ENCODE measurements at places on chromosomes 3 and 15.

DNA sequence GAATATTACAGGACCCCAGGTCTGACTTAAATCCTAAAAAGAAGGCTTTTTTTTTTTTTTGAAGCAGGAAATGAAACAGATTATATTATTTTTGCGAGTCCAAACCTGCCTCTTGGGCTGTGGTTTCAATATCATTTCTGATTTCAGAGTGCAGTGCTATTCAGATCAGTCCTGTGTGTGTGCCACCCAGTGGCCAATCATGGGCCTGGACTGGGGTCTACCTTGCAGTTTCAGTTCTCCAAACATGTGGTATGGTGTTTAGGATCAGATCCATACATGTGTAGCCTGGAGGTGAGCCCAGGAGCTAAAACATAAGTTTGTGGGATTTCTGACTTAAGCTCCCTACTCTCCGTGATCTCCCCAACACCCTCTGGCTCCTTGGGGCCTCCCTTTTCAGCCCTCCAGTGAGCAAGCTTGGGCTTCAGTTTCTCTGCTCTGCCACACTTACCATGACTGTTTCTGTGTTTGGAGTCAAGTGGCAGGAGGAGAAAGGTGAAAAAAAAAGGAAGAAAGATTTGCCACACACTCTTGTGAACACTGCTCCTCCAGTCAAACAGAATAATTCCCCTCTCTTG lies 12.1 kb upstream of the THSD4 start:
- peak; percentile 46 for DNase-seq

DNA sequence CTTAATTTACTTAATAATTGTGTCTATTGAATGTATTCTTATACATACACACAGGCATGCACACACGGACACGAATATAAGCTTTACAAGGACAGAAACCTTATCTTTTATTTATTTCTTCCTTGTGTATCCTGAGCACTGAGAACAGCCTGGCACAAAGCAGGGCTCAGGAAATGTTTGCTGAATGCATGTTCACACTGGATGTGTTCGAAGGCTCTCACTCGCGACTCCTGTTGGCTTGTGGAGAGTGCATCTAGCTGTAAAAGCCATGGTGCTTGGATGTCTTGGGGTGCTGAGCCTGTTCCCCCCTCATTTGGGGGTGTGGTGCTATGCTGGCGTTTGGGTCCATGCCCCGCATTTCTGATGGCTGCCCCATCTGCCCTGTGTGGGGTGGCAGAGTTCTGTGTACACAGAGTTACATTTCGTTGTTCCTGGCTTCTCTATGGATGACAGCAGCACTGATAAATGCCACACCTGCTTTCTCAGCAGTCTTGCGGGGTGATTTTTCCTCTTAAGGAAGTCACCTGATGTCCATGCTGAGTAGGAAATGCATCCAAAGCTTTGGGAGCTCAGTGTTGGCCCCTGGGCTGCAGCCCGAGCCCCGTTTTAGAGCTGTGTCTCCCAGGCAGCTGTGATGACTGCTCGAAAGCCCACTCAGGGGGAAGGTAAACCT lies 148.5 kb downstream of the IGF1R start:
- no peak for DNase-seq

DNA sequence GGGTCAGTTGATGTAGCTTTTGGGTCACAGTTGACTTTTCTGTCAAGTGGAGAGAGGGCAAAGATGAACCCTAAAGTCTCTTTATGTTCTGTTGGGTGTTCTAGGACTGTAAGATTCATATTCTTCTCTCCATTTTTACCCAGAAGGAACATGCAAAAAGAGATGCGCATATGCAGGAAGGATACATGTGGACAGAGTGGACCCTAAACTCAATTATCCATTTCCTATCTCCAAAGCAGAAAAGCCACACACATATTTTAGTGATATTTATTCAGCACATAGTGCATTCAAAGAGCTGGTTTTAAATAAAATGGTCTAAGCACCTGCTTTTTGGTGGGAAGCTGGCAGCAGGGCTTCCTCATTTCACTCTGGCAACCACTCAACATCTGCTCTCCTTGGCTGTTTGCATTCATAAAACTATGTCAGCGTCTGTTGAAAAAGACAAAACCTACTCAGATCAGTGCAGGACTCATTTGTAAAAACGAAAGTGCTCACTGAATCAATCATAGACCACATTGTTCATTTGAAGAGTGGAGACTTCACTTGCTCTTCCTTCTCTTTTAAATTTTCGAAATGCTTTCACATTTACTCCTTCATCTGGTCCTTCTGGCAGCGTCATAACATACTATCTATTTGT lies 96.6 kb downstream of the SEMA6D start:
- DNase-seq, result peak; percentile 12

DNA sequence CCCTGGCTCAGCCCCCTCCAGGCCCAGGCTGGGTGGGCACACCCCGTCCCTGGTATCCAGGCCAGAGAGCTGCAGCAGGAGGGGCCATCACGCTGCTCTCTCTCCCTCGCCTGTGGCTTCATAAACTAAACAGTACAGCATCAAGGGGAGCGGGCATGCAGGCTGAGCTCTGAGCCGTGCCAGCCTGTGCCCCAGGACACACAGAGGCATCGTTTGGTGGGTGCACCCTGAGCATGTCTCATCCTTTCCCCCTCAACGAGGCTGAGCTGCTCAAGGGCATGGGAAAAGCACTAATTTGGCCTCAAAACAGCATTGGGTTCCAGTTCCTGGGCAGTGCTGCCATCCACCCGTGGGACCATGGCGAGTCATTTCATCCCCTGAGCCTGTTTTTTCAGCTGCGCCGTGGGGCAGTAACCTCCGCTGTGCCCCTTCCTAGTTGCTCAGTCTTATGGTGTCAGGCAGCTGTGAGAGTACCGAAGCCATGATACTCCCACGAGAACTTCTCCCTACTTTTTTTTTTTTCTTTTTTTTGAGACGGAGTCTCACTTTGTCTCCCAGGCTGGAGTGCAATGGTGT lies 79.6 kb downstream of the CPN2 start:
- DNase-seq, result no peak

GRCh38 chr3:58307639-58308215 lies 1.4 kb downstream of the HTD2 start:
- peak; percentile 74 for DNase-seq

DNA sequence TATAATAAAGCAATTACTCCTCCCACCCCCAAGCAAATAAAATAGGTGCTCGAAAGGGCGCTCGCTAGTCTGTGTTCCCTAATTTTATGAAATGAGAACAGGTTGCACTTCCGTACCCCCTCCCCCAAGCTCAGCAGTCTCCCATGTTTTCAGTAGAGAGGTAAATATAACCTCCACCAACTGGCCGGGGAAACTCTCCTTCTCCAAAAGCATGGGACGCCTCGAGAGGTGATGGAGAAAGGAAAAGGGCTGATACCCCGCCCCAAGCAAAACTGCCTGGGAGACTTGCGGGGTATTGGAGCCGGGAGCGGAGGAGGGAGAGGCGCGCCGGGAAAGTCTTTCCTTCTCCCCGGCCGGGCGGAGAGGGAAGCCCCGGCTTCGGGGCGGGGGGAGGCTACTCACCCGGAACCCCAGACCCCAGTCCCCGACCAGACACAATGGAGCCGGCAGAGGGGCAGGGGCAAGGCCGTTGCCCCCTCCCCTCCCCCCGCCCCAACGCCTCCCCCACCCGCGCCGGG lies 605 bp downstream of the DCUN1D1 start:
- DNase-seq, result peak; percentile 56

DNA sequence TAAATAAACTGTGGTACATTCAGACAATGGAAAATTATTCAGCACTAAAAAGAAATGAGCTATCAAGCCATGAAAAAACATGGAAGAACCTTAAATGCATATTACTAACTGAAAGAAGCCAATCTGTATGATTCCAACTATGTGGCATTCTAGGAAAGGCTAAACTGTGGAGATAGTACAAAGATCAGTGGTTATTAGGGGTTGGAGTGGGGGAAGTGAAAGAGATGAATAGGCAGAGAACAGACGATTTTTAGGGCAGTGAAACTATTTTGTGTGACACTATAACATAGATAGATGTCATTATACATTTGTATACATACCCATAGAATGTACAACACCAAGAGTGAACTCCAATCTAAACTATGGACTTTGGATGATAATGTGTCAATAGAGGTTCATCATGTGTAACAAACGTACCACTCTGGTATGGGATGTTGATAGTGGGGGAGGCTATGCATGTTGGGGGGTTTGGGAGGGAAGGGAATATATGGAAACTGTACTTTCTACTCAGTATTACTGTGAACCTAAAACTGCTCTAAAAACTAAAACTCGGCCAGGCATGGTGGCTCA lies 29.0 kb downstream of the RAB27A start:
- no peak for DNase-seq

GRCh38 chr3:113454057-113454456 lies 12.8 kb upstream of the CFAP44 start:
- DNase-seq, result no peak

DNA sequence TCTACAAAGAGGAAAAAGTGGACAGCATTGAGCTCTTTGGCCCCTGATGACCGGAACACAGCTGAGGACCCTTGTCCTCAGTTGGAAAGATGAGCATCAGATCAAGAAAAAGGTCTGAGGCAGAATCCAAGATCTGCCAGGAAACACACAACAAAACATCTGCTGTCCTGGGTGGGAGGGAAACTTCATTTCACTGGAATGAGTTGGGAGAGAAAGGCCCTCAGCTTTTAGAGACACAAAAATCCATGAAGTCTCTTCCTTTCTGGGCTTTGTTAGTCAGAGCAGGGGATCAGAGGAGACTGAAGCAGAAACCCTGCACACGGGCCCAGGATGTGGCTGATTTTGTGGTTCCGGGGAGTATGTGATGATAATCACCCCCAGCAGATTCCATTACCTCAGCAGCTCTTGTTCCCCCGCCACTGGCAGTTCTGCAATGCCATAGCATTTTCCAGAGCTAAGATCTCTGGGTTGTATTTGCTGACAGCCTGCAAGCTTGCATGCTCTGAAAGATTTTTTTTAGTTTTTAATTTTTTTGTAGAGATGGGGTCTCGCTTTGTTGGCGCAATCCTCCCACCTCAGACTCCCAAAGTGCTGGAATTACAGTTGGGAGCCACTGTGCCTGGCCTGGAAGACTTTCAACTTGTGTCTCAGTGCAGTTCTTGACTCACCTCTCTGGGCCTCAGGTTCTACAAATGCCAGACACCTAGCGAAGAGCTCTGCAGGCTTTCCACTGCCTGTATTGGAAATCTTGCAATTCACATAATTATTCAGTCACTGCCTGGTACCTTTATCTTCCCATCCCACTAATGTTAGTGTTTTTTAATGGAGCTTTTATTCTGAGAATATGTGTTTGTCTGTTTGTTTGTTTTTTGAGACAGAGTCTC lies 5.8 kb upstream of the TATDN2 start:
- DNase-seq, result no peak

- DNase-seq, result no peak
Observed at GRCh38 chr3:120040813-120041377, 53.4 kb downstream of the GSK3B start.

GRCh38 chr15:35669021-35669420 lies 123.1 kb upstream of the DPH6 start:
- no peak for DNase-seq

DNA sequence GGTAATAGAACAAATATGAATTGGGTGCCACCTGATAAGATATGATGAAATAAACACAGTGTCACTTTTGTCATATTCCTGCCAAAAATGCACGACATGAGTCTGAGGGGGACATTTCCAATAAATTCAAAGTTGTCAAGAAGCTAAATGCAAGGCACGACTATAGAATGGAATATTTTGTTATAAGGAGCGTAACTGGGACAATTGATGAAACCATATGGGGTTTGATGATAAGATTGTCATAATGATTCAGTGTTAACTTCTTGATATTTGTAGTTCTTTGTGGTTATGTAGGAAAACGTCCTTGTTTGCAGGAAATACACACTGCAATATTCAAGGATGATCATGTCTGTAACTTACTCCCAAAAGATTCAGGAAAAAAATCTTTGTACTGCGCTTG lies 163.3 kb downstream of the MEX3B start:
- DNase-seq, result no peak

- no peak for DNase-seq
Observed at GRCh38 chr15:32704395-32704981, 13.3 kb upstream of the GREM1 start.

- no peak for DNase-seq
Observed at GRCh38 chr3:56789076-56789475, 12.7 kb downstream of the ARHGEF3 start.

DNA sequence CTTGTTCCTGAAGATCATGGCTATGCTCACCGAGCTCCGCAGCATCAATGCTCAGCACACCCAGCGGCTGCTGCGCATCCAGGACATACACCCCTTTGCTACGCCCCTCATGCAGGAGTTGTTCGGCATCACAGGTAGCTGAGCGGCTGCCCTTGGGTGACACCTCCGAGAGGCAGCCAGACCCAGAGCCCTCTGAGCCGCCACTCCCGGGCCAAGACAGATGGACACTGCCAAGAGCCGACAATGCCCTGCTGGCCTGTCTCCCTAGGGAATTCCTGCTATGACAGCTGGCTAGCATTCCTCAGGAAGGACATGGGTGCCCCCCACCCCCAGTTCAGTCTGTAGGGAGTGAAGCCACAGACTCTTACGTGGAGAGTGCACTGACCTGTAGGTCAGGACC lies 35.2 kb downstream of the NR1I2 start:
- no peak for DNase-seq

GRCh38 chr3:25510797-25511196 lies 82.7 kb downstream of the RARB start:
- no peak for DNase-seq

DNA sequence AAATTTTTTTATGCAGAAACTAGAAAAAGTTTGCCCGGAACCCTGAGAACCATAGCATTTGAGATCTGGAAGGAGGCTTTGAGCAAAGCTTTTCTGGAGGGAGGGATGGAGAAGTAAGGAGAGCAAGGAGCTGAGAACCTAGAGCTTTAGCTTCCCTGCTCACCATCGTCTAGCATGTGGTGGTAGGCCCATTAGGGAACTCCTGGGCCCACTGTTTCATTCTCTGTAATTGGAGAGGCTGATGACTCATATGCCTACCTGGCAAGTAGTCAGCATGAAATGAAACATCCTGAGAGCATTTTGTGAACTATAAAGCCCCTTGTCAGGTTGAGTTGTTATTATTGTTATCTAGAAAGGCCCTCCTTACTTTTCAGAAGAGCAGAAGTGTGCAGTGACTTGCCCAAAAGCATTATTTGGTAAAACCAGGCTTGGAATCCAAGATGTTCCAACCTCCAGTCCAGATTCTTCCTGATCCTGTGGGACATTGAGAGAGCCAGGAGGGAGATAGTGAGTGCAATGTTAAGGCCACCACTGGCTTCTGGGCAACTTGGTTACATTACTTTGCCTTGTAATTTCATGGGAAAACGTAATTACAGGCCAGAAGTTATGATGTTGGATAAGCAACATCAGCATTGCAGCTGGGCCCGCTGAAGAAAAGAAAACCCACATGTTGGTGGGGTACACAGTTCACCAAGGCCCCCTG lies 104.5 kb upstream of the BFSP2 start:
- no peak for DNase-seq

- DNase-seq, result no peak
Observed at GRCh38 chr3:47430606-47431005, 45.1 kb downstream of the SCAP start.

DNA sequence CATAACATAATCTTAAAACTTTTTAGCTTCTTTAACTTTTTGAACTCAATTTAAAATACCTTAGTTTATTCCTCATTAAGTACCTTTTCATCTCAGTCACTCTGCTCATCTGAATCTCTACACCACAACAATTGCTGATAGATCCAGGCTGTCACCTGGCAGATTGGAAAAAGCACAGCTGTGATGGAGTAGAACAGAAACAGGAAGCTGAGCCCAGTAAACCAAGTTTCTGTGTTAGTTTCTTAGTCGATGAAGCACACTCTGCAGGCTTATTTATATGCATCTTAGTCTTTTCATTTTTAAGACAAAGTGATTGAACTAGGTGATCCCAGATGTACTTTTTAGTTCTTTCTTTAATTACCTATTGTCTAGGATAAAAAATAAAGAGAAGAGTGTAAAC lies 1398.0 kb upstream of the ALCAM start:
- peak; percentile 27 for DNase-seq
